ENCODE measurements at places on chromosomes 3 and 15. TPM values are rescaled to one million over a fixed set of nuclear protein-coding genes. Genes with fewer than 3 reads are reported as not detected.
A peak's percentile ranks its signal among the peaks of the same experiment; 100 is the strongest.

The ASB14 gene
- not detected for total RNA-seq

The MORC1 gene
- total RNA-seq = not detected

GRCh38 chr15:99409097-99409473 lies 156.7 kb upstream of the MEF2A start:
- peak; percentile 69 for DNase-seq

DNA sequence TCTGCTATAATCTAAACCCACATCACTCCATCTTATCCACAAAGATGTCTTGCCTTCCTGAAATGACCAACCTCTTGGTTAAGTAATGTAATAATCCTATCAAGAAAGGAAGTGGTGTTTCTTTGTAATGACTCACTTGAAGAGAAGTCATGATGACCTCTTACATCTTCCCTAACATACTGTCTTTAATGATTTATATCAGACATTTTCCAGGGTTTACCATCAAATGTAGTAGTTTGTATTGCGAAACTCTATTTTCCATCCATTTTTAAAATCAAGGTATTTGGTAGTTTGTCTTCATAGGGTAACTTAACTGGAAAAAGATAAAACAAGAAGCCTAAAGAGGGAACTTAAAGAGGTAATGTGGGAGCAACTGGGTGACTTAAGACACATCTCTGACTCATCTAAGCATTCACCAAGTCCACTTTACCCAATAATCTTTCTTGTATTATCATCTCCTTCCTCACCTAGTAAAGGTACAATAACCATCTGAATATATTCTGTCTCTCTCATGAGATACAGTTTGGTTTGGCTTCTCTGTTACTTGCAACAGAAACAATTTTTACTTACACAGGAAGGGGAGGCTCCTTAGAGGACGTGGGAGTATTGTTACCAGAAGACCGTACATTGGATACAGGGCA lies 5.7 kb upstream of the MAPK6 start:
- no peak for DNase-seq

DNA sequence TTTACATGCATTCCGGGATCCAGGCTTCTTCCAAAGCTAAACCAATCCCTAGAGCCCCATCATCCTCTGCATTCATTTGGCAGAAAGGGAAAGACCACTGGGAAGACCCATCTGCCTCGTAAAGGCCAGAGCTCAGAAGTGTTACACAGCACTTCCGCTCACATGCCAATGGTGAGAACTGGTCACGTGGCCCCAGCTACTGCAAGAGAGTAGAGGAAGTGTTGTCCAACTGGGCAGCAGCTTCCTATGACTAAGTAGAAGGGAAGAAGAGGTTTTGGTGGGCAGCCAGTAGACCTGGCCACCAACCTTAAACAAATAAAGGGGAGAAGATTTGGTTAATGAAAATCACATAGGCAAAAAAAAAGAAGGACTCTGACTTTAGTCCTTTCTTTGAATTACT lies 74.4 kb upstream of the PPP2R3A start:
- DNase-seq = no peak

- DNase-seq = no peak
These were observed 32.1 kb downstream of the KY start for GRCh38 chr3:134618478-134619300.

DNA sequence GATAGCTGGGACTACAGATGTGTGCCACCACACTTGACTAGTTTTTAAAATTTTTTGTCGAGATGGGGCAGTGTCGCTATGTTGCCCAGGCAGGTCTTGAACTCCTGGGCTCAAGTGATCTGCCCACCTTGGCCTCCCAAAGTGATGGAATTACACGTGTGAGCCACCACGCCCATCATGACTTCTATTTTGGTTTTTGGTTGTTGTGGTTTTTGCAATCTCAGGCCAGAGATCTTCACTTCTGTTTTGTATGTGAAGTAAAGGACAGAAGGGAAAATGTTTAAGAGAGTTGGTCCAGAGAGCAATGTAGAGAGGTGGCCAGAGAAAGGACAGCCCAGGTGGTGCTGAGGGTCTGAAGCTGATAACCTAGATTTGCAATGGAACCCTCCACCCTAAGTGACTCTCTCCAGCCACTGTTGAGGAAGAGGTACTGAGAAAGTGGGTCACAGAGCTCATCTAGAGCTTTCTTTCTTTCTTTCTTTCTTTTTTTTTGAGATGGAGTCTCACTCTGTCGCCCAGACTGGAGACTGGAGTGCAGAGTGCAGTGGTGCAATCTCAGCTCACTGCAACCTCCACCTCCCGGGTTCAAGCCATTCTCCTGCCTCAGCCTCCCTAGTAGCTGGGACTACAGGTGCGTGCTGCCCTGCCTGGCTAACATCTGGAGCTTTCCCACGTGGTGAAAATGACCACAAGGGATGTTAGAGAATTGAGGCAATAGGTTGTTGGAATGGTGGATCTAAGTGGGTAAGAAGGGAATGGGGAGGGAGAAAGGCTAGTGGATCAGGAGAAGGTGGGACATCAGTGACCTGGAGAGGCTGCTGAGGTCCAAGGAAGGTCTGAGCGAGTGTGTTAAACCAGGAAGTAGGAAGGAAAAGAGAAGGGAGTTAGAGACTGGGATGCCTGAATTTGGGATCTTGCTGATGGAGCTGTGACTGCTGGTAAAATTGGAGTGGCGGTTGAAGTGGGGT lies 22.4 kb upstream of the SEMA4B start:
- DNase-seq = no peak

DNA sequence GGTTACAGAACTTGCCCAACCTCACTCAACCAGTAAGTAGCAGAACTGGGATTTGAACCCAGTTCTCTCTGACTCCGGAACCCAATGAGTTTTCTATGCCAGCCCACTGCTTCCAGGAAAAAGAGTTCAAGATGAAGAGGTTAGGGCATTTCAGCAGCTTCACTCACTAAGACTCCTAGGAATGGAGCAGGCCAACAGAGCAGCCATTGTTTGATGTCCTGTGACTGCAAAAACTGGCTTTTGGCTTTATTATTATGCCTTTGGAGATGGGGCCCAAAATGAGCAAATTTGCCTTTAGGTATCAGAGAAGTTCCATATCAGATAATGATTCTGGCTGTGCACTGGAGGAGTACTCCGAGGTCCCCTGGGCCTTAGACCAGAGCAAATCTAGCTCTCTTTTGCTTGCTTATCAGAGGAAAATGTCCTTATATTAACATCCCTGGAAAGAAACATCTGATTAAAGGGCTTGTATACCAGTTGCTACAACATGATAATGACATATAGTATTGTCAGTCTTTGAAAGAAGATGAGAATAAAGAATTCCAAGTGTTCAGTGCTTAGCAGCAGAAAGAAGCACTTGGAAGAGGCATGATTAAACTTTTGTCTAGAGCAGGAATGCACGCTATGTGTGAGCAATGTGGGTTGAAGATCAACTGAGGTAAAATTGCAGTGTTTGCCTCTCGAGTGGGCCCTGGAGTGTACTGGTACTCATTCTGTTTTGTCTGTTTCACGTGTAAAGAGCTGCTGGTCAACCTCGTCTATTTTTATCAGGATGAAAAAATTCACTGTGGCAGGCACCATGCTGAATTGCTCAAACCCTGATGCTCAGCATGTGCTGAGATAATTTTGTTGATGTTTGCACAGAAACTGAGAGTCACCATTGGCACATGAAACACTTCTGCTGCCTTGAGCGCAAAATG lies 21.8 kb upstream of the KLHL24 start:
- no peak for DNase-seq

DNA sequence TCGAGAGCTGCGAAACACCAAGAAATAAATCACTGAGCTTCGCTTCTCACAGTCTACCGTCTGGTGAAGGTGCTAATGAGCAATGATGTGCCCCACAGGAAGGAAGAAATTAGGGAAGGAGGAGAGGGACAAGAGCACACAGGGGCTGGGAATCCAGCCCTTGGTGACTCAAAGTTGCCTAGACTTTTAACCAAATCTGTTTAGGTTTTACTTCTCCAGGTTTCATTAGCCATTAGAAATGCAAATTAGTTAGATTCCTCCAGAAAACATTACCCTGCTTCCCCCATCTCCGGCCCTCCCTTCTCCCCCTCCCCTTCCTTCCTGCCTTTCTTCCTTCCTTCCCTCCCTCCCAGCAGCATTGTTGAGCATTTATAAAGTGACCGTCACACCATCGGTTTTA lies 59.3 kb upstream of the UBE2E1 start:
- no peak for DNase-seq

DNA sequence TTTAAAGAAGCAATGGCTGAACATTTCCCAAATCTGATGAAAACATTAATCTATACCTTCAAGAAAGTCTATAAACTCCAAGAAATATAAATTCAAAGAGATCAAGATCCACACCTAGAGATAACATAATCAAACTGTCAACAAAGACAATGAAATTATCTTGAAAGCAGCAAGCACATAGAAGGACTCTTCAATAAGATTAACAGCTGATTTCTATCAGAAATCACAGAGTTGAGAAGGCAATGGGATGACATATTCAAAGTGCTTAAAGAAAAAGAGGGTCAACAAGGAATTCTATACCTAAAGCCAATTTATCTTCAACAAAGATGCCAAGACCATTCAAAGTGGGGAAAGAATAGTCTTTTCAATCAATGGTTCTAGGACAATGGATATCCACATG lies 41.1 kb upstream of the LAMP3 start:
- DNase-seq = no peak

GRCh38 chr15:38085114-38085513 lies 150.7 kb downstream of the TMCO5A start:
- no peak for DNase-seq

DNA sequence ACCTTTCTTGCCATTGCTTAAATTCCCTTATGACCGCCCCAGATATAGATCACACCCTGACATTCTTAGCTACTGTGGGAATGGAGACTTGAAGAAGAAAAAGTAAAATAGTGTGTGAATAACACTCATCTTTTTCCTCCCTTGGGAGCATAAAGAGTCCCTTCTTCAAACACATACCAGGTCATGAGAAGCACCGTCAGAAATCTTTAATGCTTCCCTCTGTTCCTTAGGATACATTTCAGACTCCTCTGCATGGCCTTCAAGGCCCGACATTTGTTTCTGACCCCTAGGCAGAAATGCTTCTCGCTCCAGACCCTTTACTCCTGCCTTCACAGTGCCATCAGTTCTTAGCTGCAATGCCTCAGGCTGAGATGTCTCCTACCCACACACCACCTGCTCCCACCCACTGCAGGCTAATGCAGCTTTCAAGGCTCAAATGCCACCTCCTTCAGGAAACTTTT lies 143.8 kb upstream of the IL12A start:
- DNase-seq = no peak

DNA sequence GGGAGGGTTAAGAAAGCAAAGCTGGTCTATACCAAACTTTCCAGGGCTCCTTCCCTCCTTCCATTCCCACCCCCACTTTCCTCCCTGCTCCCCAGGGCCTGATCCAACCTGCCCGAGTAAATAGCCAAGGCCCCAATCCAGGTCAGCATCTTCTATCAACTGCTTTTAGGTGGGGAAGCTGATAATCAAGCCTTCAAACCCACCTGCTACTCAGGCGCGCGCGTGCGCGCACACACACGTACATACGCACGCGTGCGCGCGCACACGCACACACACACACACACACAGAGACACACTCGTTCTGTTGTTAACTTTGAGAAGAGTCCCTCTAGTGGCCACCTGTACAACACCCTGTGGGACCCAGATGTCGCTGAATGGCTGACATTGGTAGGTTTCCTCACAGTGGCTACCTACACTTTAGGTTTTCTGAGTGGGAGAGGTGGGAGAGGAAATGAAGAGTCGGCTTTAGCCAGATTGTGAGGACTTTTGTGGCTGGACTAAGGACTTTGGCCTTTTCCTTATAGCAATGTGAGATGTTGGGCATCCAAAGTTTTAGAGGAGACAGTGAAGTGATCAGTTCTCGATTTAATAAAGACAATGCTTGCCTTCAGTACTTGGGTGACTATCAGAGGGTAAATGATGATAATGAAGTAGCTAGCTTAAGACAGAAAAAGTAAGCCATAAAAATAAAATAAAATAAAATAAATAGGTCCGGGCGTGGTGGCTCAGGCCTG lies 179.9 kb upstream of the C2CD4B start:
- peak; percentile 47 for DNase-seq

- no peak for DNase-seq
These were observed 26.8 kb upstream of the IP6K2 start for GRCh38 chr3:48743773-48744172.

- DNase-seq = no peak
These were observed 178.2 kb upstream of the EOMES start for GRCh38 chr3:27900316-27900715.

DNA sequence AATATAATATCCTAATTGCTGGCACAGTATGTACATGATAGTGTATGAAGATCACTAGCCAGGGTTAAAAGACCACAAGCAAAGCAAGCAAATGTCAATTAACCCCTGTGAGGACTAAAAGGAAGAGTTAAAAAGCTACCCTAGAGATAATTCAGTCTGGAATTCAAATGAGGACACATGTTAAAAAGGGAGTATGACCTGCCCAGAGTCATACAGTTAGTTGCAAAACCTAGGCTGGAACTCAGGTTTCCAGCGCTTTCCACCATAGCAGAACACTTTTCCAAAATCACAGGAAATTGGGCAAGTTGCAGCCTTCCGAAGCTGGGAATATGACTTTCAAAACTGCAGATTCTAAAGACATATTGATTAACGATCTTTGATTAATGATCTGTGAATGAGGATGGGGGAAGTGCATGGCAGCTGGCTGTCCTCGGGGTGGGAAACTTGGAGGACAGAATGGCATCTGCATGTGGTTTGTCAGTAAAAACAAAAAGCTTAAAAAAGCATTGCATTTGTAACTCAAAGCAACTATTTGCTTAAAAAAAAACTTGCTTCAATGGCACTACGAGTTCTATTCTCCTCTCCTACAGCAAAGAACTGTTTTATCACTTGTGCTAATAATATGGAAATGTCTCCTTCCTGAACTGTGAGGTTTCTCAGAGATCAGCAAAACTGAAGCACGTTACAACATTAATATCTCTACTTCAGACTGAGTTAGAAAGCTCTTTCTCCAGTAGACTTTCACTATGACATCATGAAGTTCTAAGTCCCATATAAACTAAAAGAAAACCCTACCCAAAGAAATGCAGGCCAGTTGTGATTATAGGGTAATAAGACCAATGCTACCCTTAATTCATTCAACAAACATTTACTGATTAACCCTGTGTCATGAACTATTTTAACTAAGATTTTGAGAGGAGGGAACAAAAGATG lies 46.2 kb downstream of the IGSF11 start:
- no peak for DNase-seq

DNA sequence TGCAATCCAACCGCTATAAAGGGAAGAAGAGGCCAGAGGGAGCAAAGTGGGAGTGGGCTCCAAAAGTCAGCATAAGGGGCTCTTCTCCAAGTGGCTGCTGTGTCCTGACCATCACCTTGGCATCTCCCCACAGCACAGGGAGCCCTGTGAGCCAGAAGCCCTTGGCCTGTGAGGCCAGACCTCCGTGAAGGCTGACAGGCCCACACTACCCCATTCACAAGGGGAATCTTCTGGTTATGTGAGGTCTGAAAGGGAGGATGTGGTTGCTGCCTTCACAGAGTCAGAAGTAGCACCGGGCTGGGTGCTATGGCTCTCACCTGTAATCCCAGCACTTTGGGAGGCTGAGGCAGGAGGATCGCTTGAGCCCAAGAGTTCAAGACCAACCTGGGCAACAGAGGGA lies 2.6 kb upstream of the ULK3 start:
- no peak for DNase-seq

- DNase-seq = no peak
These were observed 841 bp downstream of the SLC6A20 start for GRCh38 chr3:45795509-45795881.

- DNase-seq = no peak
These were observed 196.5 kb upstream of the ATP11B start for GRCh38 chr3:182596676-182597410.

GRCh38 chr15:74168711-74169126 lies 4.8 kb upstream of the ISLR start:
- no peak for DNase-seq
